Right atrium auricular region (tissue), 2 donors: ENCODE measurements at places on chromosomes 1 and 21. TPM values are rescaled to one million over a fixed set of nuclear protein-coding genes. Genes with fewer than 3 reads are reported as not detected.

DNA sequence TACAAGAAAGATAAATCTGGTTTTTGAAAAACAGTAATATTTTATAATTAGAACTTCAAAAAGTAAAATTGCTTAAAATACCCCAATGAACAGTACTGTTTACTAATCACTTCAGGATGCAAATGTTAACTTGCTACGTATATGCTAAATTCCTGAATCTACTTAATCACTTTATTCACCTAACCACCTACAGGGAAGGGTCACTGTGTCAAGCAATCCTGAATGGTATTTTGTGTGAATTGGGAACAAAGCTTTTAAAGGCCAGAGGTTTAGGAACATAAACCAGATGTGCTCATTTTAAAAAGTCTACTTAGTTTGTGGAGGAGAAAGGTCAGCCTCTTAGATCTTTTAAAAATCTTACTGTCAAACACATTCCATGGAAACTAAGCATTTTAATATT is 1143.0 kb upstream of the ADGRL2 start:
- DNase-seq, result no peak

The LMX1A gene
- total RNA-seq, result not detected

DNA sequence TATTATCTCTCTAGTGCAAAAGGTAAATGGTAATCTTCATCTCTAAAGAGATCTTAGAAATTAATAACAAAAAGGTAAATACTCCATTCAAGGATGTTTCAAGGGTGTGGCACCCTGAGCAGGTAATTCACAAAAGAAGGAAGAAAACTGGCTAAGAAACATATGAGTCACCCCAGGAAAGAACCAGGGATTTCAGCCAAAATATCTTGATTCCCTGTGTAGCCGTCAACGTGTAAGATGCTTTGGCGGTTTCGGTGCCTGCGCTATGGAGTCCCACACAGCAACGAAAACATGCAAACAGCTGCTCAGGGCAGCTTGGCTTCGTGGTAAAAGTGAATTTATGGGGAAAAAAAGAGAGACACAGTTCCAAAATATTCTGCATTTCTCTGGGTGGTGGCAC is 3.7 kb downstream of the ITGB2 start:
- DNase-seq, result no peak

DNA sequence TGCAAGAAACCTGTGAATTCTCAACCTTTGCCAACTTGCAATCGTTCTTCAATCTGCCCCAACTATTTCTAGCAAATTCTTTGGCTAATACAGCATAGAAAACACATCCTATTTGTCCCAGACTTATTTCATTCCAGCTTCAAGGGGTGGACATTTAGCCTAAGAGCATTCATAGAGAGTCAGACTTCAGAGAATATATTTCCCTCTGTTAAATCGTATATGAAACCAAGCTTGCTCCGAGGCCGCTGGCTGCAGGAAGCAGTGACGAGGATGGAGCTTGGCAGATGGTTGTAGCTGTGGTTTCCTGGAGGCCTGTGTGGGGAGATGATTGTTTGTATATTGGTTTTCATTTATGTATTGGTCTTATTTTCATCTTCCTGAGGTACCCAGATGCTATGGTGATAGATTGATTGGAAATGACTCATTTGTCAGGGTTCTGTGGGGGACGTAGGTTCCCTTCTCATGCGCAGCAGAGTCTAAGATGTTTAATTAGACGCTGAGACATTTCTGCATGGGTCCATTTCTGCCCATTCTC is 26.1 kb downstream of the MAN1C1 start:
- DNase-seq, result no peak

DNA sequence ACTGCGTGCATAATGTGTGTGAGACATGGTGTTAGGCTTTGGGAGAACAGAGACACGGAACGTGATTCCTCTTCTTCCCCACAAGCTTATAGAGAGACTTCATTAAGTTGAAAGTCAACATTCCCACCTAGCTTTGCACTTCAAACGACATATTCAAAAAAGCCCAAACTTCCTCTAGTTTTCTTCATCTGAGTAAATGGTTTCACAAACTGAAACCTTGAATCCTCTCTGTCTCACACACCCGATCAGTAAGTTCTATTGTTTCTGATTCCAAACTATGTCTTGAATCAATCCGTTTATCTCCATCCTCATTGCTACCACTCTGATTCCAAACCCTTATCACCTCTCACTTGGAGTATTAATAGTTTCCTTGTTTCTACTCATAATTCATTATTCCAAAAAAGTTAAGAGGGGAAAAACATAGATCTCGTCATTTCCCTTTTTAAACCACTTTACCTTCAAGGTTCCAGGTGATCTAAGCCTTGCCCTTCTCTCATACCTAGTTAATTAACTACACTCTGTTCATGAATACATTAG is 1.6 kb upstream of the METTL18 start:
- DNase-seq, result no peak

DNA sequence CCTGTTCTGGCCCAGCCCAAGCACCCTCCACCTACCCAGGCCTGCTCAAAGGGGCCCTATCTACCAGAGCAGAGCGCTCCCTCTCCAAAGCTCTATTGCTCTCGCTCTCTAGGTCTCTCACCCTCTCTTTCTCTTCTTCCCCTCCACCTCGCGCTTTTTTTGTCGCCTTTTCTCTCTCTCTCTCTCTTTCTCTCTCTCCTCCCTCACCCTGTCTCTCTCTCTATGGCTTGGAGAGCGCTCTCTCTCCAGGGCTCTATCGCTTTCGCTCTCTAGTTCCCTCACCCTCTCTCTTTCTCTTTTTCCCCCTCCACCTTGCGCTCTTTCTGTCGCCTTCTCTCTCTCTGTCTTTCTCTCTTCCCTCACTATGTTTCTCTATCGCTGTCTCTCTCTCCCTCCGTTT is 3.4 kb upstream of the ZNF678 start:
- DNase-seq, result no peak

DNA sequence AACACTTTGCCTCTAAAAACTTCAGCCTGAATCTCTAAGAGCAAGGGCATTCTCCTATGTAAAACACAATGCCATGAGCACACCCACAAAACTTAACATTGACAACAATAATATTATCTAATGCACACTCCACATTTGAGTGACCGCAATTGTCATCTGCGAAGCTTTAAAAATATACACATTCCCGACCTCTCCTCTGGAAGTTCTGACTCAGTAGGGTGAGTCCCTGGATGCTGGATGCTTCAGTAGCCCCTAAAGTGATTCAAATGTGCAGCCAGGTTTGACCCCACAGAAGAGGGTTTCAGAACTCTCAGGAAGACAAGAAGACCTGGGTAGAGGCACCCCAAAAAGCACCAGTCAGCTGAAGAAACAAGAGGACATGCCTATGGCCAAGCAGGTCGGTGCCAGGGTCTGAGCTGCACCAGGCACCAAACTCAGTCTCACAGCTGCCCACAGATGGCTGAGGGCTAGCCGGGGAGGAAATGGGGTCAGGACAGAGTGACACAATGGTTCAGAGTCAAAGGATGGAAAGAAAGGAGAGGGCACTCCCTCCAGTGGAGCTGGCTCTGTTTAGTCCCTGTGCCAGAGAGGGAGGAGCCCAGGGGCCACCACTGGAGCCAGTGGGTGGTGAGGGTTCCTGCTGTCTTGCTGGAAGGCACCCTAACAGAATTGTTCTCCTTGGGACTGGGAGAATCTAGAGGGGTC is 17.4 kb downstream of the PIK3C2B start:
- DNase-seq, result no peak

DNA sequence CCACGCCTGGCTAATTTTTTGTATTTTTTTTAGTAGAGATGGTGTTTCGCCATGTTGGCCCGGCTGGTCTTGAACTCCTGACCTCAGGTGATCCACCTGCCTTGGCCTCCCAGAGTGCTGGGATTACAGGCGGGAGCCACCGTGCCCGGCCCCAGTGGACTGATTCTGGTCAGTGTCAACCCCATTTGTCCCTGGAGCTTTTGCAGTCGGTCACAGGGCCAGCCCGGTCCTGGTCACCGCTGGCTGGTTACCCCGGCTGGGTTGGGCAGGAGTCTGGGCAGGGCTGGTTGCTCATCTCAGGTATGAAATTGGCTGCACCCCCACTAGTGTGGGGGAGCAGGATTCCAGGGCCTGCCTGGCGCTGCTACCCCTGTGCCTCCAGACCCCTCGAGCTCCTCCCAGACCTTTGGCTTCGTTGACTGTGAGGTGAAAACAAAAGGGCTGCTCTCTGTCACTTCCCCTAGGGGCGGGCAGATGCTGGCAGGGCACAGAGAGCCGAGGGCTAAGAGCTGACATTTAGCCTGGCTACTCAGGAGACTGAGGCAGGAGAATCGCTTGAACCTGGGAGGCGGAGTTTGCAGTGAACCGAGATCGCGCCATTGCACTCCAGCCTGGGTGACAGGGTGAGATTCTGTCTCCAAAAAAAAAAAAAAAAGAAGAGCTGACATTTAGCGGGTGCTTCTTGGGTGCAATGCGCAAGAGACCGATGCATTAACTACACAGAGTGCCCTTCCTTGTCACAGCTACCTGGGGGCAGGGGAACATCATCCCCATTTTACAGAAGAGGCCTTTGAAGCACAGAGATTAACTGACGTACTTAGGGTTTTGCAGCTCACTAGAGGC is 10.6 kb downstream of the TNFRSF1B start:
- no peak for DNase-seq

The RNU1-4 gene
- not detected for total RNA-seq

The CENPF gene
- total RNA-seq, result 3.3 TPM

GRCh38 chr1:104856518-104856917 is 1106.8 kb downstream of the AMY1C start:
- no peak for DNase-seq

DNA sequence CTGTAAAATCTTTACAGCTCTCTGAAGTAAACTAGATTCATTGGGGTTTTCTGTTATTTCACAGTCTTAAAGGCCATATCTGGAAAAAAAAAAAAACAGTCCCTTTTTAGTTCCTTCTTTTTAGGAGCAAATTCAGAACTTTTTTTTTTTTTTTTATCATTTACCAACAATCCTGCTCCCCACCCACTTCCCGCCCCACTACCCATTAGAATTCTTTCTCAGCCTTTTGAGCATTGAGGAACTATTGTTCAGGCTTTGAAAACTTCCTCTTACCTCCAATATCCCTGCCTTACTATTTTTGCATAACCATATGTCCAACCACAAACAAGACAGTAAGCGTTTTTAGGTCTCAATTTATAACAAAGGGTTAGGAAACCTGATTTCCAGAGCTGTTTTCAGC is 330.1 kb downstream of the PLPP3 start:
- no peak for DNase-seq

GRCh38 chr1:112146201-112146715 is 156.8 kb upstream of the KCND3 start:
- no peak for DNase-seq

- no peak for DNase-seq
Measured at GRCh38 chr1:116379674-116380498, 6.8 kb downstream of the ATP1A1 start.

GRCh38 chr21:35134309-35134708 is 85.2 kb upstream of the RUNX1 start:
- DNase-seq, result no peak

DNA sequence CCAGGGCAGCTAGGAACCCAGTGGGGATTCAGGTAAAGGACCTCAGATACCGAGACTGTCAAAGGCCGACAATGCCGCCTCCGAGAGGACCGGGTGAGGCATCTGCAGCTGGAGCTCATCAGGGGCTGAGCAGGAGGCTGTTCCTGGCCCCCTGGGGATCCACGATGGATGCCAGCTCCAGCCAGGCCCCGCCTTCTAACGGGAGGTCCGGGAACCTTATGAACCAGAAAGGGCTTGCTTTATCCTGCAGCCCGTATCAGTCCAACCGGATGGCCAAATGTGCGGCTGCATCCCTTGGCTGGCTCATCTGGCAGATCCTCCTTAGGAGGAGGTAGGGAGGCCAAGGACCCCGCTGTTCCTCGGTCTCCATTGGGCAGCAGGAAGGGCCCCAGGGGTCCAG is 32.0 kb downstream of the SLC45A1 start:
- DNase-seq, result peak; percentile 79

GRCh38 chr1:174153085-174153824 is 6.1 kb upstream of the RABGAP1L start:
- no peak for DNase-seq

DNA sequence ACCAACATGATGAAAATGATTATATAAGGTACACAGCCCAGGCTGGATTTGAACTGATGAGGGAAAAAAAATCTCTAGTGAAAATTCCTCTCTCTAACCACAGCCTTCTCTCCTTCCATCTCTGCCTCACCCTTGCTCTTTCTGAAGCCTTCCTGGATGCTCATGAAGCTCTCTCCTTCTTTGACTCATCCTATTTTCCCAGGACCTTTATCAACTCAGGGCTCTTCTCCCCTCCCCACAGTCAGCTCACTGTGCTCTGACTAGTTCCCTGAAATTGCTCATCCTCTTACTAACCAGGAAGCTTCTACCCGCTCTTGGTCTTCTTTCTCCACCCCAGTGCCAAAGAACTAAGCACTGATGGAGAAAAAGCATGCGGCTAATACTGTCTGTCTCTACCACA is 46.4 kb upstream of the ERG start:
- no peak for DNase-seq

GRCh38 chr21:36297938-36298572 is 21.9 kb upstream of the MORC3 start:
- DNase-seq, result peak; percentile 66

- no peak for DNase-seq
Measured at GRCh38 chr1:222829868-222830267, 15.0 kb downstream of the DISP1 start.

DNA sequence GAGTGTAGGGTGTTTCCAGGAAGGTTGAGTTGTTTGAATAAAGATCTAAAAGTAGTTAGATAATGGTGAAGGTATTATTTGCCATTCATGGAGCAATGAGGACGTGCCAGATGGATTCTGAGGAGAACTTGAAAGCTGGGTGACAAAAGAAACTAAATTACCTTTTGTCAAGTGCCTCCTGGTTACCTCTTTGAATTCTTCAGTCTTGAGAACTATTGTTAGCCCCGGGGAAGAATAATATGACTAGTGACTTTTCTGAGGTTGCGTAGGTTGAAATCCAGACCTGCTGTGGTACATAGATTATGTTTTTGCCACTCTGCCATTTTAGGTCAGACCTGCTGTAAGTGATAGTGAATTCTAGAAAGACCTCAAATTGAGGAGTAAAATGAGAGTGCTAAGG is 11.5 kb downstream of the LAMC1 start:
- no peak for DNase-seq

- no peak for DNase-seq
Measured at GRCh38 chr1:64537942-64538341, 68.0 kb downstream of the CACHD1 start.

DNA sequence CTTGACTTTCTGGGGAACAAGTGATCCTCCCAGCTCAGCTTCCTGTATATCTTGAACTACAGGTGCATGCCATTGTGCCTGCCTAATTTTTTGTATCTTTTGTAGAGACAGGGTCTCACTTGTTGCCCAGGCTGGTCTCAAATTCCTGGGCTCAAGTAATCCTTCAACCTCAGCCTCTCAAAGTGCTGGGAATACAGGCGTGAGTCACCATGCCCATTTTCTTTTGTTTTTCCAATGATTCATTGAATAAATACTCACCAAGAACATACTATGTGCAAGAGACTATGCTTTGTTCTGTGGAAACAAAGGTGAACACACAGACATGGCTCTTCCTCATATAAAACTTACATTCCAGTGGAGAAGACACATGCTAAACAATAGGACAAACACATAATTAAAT is 407.8 kb upstream of the DAB1 start:
- no peak for DNase-seq

GRCh38 chr1:192747943-192748342 is 60.9 kb upstream of the RGS2 start:
- no peak for DNase-seq
